ENCODE measurements at places on chromosomes 12 and 14.
A peak's percentile ranks its signal among the peaks of the same experiment; 100 is the strongest.

DNA sequence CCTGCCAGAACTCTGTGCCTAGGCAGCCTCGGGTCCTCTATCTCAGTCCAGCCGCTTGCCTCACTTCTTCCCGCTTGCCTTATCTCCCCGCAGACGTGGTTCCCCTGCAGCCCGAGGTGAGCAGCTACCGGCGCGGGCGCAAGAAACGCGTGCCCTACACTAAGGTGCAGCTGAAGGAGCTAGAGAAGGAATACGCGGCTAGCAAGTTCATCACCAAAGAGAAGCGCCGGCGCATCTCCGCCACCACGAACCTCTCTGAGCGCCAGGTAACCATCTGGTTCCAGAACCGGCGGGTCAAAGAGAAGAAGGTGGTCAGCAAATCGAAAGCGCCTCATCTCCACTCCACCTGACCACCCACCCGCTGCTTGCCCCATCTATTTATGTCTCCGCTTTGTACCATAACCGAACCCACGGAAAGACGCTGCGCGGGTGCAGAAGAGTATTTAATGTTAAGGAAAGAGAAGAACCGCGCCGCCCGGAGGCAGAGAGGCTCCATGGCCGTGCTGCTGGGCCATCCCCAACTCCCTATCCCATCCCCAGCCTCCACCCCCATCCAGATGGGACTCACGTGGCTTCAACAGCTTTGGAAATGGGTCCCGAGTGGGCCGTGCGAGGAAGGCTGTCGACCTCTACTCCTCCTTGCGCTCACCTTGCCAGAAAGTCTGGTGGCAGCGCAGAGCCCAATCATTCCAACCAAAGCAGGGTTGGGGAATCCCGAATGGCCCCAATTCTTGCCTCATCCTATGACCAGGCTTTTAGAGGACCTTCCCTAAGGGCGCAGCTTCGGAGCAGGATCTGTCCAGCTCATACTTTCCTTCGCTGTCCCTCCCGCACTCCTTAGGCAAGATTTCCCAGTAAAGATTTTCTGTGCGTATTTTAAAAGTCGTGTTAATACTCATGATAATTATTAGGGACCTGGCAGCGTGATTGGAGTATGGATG, 6.5 kb downstream of the HOXC13 start:
- no peak for DNase-seq

DNA sequence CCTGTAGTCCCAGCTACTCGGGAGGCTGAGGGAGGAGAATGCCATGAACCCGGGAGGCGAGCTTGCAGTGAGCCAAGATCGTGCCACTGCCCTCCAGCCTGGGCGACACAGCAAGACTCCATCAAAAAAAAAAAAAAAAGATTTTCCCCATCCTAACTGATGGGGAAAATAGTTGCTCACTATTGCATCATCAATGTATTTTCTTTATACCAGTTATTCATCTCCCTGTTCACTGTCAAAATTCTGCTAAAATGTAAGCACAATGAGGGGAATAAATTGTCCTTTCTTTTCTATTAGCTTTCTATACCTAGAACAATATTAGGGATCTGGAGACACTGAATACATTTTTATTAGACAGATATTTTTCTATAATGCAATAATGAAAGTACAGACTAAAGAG, 561.3 kb downstream of the CCER1 start:
- DNase-seq, result no peak

DNA sequence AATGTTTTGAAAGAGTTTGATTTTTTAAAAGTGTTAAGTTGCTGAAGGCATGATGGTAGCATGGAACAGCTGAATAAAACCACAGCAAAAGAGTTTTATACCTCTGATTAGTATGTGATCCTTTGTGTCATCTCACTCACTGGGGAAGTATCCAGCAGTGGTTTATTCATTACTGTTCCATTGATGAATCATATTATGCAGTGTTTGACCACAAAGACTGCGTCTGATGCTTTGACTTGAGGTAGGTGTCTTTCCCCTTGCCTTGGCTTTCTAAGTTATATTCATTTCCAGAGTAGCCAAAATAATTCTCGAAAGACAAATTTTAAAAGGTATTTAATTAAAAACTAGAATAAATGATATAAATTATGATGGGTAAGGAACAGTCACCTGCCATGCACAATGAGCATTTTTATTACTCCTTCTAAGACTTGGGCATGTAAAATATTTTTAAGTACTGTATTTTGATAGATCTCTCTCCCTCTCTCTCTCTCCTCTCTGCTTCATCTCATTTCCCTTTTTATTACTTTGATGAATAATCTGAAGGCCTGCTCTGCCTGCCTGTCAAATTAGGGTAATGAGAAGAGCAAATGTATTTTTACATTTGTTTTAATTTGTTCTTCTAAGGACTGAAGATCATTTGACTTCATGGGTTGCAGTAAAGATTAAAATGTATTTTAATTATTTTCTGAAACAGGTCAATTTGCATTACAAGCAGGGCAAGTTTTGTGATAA, 164.9 kb downstream of the NAV3 start:
- peak; percentile 6 for DNase-seq

GRCh38 chr14:22987291-22987690, 4.9 kb upstream of the AJUBA start:
- DNase-seq, result no peak

DNA sequence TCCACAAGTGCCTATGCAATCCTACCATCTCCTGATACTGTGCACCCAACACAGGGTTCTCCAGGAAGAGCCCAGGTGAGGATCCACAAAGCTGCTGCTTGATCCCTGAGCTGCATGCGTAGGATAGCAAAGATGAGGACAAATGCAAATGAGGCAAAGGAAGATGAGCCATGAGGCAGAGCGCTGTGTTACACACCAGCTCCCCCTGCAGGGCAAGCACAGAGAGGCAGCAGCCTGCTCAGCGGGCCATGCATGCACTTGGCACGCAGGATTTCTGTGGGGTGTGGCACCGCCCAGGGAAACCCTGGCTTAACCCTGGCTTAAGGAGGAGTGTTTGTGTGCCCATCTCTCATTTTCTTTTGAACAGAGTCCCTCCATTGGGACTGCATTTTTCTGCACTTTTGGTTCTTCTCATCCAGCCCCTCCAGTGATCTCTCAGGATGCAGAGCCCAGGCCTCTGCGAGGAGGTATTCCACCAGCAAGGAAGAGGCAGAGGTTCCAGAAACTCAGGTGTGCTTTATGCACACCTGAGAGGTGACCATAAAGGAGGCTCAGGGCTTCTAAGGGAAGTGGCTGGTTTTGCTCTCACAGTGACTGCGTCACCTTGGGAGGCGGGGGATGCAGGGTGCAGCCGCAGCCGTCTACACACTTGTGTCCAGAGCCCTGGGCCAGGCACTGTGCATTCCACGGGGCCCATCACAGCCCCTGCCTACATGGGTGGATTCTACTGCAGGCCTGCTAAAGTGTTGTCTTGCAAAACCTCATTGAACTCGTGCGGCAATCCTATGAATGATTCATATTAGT, 973.3 kb upstream of the TMEM132C start:
- no peak for DNase-seq

DNA sequence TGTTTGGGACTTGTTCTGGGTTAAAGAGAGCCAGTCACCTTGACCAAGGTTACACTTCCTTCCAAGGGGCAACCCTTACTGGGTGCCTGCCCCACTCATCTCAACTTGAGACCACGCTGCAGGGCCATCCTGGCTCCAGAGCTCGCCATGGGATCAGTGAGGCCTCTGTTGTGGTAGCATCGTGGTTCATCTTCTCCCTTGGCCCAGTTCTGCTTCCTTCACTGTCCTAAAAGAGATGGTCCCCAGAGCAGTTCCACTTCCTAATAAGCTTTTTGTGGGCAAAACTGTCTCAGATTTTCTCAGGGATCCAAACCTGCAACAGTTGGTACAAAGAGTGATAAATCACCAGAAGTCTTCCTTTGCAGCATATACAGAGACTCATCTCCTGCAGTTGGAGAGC, 165.9 kb upstream of the TMEM260 start:
- no peak for DNase-seq

DNA sequence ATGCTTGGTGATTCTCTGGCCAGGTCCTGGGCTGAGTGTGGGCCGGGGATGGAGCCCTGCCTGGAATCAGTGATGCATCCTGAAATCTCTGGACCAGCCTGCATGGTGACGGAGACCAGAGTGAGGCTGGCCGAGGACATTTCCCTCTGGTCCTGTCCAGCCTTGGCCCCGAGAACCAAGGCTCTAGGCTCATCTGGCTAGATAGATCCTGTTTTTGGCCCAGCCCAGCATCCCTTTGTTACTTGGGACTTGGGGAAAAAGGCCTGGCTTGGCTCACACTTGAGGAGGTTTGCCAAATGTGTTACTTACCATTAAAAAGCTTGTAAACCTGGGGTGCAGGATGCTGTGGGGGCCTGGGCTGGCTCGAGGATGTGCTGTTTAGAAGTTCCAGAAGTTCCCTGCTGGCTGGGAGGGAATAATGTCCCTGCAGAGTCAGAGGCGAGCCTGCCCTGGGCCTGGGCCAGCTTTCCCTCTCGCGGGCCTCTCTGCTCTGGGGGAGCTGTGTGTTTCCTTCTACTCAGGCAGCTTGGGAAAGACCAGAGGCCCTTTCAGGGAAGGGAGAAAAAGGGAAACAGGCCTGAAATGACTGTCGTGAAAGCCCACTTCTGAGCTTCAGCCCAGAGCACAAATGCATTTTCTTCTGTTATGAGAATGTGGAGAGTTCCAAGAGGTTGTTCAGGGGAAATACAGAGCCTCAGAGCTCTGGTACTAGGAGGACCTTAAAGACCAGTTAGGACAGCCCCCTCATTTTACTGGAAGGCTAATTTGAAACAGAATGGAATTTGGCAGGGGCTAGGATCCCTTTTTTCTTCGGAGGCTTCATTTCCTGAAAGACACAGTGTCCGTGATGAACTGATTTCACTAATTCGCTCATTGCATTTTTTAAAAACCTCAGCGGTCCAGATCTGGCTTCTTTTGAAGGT, 47.2 kb upstream of the CTDSP2 start:
- DNase-seq, result peak; percentile 99

DNA sequence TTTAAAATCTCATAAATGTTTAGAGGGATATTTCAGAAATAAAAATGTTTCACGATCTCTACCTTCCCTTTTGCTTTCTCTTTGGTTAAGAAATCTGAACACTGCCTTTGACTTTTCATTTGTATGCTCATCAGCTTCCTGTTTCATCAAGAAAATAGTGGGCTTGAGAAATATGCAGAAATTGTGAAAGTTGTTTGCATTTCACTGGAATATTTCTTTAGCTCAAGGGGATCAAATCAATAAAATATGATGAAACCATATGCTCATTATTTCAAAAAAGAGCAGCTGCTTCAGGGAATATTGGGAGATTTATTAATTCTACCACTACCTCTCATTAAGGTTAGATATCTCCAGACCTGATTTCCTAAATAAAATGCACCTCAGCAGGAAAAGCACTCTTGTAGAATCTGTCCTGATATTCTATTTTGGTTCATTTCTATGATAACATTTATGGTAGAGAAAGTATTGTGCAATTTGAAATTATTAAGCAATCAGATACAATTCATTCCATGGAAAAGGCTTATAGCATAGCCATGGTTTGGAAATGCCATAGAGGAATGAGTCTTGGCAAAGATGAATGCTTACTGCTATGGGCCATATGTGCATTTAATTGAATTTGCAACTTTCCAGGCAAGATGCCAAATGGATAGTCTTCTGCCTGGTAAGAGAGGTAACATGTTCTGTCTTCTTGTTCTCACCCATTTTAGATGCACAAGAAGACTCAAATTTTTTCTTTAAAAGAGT, 212.6 kb upstream of the SLC16A7 start:
- DNase-seq, result peak; percentile 28

DNA sequence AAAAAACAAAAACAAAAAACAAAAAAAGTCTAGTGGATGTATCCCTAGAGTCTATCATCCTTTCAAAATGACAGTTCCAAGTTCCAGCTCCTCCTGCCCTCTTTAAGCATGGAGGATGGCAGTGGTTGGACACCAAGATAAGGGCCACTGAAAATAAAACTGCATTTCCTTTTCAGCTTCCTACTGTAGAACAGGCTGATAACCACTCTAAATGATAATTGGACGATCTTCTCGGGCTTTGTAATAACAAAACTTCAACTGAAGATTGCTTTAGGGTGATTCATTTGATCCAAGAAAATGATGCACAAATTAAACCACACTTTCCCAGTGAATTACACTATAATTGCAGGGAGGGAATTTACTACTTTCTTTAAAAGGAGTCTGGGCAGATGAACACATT, 42.2 kb upstream of the CRACR2A start:
- DNase-seq, result no peak

- no peak for DNase-seq
Measured at GRCh38 chr12:131599190-131600159, 111.4 kb upstream of the SFSWAP start.

GRCh38 chr12:19303496-19303895, 135.8 kb upstream of the AEBP2 start:
- DNase-seq, result no peak

DNA sequence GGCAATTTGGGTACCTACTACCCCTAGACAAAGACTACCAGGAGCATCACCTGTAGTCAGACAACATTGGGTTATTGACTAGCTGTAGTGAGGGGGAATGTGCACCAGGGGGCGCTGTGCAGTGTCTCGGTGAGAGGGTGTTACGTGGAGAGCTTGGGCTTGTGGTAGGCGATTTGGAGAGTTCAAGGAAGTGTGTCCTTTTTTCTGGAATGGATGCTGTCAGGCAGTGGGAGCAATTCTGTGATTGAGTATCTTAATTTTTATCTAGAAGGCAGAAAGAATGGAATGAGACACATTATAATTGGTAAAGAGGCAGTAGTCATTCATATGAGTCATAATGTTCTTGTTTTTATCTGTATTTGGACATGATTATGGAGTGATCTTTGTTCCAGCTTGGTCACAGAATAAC, 187.7 kb downstream of the GALC start:
- no peak for DNase-seq

GRCh38 chr14:80958226-80958625, 2.8 kb downstream of the TSHR start:
- no peak for DNase-seq

- peak; percentile 59 for DNase-seq
Measured at GRCh38 chr14:63773504-63773903, 45.6 kb upstream of the SGPP1 start.

GRCh38 chr14:68449561-68450181, 343.2 kb downstream of the ZFP36L1 start:
- no peak for DNase-seq

DNA sequence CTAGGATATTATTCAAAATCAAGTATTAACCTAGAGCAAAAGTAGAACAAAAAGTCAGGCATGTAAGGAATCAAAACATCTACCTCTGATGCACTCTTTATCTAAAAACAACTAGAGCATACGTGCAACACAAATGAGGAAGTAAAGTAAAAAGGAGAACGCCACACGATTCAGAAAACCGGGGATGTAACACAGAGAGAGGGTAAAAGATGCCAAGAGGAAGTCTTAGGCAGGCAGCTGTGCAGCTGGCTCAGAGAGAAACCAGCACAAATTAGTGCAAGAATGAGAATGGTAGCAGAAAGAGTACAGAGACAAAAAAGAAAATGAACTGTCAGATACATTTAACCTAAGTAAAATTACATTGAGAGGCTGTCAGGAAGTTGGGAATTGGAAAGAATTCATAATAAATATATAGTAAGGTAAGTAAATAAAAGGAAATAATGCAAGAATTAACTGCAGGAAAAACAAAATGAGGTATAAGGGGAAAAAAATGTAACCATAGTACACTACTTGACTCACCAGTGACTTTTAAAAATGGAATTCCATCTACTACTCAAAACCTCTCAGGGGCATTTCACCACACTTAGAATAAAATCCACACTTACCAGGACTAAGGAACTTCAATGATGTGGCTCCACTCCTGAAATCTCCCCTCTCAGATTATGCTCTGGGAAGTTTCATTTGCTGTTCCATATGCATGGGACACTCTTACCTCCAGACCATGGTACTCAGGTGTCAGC, 17.1 kb downstream of the BCAT1 start:
- DNase-seq, result peak; percentile 46
